Muscle of leg (tissue), 16 donors: ENCODE measurements at places on chromosomes 12 and 14. TPM values are rescaled to one million over a fixed set of nuclear protein-coding genes. Genes with fewer than 3 reads are reported as not detected.

DNA sequence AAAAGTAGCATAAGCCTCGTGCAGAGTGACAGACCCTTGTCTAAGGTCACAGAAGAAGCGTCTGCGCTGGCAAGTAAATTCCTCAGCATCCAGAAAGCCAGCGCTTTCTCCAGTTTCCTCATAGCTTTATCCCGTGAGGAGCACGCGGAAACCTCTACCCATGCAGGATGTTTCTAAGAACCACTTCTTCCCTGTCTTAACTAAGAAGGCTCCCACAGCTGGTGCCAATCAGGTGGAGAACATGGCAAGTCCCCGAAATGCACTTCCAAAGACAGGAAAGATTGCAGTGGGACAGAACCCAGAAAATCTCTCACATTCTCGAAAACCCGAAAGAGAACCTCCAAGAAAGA lies 968 bp upstream of the ARID4A start:
- no peak for DNase-seq

GRCh38 chr12:29530436-29530835 lies 33.0 kb upstream of the OVCH1 start:
- no peak for DNase-seq

ARHGEF40 gene
- 67.1 TPM for polyA plus RNA-seq

DNA sequence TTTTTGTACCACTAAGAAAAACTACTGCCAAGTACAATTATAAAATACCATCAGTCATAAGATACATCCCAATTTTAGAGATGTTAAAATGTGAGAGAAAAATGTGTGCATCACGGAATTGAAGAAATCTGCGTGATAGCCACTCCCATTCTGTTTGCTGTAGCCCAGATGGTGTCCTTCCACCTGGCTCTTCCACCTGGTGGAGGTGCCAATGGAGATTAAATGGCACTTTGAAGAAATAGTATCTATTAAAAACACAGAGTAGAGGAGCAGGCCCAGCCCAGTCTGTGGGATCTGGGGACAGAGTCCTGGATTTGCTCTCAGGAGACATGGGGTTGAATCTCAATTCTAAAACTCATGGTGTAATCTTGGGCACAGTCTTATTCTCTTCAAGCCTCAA lies 35.5 kb downstream of the TSPAN11 start:
- DNase-seq: no peak

DNA sequence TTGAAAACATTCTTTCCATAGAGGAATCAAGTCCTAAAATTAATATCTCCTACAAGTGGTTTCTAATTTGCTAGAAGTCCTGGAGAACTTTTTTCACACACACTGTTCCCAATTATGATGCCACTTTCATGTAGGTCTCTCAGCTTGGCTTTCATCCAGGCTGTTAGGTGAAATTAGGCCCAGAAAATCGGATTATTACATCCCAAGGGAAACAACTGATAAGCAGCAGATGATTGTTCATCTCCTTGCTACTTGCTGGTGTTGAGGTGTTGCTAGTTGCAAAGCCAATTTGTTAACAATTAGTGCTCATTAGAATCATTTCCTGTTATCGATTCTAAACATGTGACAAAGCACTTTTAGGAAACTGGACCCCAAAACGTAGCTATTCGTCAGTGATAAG lies 248.0 kb downstream of the PDZRN4 start:
- no peak for DNase-seq

- DNase-seq: no peak
Measured at GRCh38 chr14:74134484-74134883, 49.7 kb downstream of the LIN52 start.

DNA sequence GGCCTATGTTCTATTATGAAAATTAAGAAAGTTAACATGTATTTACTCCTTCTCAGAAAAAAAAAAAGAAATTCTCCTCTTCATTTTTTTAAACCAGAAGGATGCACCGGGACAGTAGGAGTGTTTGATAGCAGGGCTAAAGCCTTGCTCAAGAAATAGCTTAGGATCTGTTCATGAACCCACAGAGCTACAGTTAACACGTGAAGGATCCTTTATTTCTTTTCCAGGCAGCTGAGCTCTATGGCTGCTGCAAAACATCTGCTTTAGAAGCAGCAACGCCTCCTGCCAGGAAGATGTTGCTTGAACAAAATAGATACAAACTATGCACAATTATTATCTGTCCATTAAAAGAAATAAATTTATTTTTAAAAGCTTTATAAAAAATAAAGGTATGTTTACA lies 254.8 kb downstream of the PRKD1 start:
- peak; percentile 76 for DNase-seq

DNA sequence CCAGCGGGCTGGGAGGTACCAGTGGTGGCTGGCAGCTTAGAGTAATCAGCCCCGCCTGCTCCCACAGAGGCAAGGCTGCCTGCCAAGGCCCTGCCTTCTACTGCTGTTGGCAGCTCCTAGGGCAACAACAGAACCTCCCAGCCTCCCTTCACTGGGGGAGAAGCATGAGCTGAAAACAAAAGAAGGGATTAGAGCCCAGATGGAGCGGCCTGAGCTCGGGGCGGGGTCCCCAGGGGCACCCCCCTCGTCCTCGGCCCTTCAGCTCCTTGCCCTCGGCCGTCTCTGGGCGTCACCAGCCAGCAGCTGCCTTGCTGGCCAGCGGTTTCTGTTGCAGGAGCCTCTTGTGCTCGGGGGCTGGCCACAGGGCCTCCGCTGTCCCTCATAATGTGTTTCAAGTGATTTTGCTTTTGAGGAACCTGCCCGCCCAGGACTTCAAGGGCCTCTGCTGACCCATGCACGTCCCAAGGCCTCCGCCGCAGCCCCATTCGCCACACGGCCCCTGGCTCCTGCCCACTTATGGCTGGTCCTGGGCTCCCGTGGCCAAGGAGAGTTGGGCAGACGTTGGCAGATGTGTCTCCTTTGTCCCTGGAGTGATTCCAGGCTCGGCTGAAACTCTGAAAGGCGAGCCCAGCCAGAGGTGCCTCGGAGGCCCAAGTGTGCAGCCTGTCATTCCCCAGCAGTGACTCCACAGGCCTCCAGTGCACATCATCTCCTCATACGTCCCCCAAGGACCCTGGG lies 49.7 kb downstream of the PSMA6 start:
- peak; percentile 93 for DNase-seq

- DNase-seq: peak; percentile 41
Measured at GRCh38 chr14:100587763-100588411, 670 bp upstream of the BEGAIN start.

GRCh38 chr12:42564556-42564955 lies 25.0 kb downstream of the PRICKLE1 start:
- DNase-seq: no peak

DNA sequence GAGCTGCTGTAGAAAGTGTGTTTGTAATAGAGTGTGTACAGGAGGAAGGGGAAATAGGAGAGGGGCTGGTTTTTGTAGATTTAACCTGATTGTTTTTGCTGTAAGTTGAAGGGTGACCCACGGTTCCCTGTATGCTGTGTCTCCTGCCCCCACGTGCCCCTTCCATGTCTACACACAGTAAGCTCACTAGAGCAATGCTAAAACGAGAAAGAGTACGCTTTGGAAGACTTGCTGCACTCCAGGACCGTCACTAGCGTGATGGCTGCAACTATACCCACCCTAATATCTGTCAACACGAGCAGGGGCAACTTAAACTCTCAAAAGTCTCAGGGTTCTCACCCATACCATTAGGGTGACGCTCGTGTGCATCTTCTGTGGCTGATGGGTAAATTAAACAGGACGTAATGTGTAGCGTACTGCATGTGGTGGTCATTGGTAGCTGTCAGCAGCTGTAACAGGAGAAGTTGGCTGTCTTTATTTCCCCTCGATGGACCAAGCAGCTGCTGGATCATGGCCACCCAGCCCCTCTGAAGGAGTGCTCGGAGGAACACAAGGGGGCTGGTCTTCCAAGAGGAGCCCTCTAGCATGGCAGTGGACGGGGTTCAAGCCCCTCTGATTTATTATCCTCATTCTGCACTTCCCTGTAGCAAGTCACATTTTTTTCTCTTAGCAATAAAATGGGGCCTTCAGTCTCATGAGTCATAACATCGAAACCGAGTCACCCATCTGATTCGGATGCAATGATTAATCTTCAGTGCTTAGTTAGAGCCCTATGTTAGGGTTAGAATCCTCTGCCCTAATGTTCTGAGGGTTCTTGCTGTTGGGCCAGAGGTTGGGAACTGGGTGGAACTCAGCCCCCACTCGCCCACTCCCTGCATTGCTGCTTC lies 14.0 kb downstream of the CCND2 start:
- DNase-seq: peak; percentile 47

- no peak for DNase-seq
Measured at GRCh38 chr14:71168564-71169427, 261.5 kb downstream of the PCNX1 start.

DNAJC22 gene
- 0.02 TPM for polyA plus RNA-seq

DNA sequence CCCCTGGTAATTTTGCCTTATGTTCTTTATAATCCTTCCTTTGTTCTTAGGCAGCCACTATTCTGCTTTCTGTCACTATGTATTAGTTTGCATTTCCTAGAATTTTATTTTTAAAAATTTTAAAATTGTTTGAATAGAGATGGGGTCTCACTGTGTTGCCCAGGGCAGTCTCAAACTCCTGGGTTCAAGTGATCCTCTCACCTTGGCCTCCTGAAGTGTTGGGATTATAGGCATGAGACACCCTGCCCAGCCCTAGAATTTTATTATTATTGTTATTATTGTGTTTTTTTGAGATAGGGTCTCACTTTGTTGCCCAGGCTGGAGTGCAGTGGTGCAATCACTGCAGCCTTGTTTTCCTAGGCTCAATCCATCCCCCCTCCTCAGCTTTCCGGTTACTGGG lies 2.6 kb downstream of the PTPN11 start:
- no peak for DNase-seq

PLEKHG7 gene
- polyA plus RNA-seq: 0.53 TPM

DNA sequence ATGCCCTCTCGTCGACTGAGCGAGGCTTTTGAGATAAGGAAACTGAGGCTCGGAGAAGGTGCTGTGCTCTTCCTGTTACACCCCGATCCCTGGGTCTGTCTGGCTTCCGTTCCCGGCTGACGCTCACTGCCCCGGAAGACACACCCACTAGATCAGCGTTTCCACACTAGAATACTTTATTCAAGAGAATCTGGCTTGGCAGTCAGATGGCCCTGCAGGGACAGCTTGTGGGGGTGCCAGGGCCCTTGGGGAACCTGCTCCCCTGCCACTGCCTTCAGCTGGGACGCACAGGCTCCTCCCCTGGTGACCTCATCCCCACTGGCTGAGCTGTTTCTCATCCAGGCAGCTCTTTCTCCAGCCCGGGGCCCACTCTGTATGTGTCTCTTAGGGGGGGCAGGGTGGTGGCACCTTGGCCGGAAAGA lies 13.7 kb downstream of the PGF start:
- no peak for DNase-seq

- peak; percentile 39 for DNase-seq
Measured at GRCh38 chr14:65958664-65959562, 527.3 kb upstream of the CCDC196 start.

GNG2 gene
- polyA plus RNA-seq: 34.8 TPM

FGF23 gene
- polyA plus RNA-seq: 0.16 TPM

PMCH gene
- 0.38 TPM for polyA plus RNA-seq

DNA sequence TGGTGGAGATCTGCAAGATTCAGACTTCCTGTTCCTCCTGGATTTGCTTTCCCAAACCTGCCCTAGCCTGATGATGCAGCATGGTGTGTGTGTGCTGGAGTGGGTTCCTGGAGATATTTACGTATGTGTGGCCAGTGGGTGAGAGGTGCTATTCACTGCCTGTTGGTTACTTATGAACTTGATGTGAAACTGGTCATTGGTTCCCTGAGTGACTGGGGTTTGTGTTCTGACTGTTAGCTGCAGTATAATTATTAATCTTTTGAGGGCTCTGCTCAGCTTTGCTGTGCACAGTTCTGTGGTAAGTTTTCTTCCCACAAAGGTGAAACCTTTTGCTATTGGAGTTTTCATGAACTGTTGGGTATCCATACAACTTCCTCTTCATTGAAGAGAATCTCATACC lies 541.8 kb upstream of the FBXO33 start:
- no peak for DNase-seq

RFLNA gene
- 7.4 TPM for polyA plus RNA-seq

TTC8 gene
- polyA plus RNA-seq: 16.2 TPM

DNA sequence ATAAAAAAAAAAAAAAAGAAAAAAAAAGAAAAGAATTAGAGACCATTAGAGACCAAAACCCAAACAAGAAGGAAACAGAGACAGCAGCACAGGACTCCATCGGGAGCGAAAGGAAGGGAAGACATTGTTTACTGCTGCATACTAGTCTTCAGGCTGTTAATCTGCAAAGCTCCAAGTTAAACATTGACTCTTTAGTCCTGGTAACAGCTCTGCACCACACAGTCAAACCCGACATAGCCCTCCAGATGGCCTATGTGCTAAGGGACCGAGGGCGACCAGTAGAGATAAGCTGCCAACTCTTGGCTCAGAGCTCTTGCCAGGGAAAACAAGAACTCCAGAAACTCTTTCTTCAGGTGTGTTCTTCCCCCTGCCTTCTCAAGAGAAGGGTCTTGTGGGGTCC lies 7.8 kb downstream of the P2RX4 start:
- DNase-seq: no peak

ANP32D gene
- not detected for polyA plus RNA-seq

DNA sequence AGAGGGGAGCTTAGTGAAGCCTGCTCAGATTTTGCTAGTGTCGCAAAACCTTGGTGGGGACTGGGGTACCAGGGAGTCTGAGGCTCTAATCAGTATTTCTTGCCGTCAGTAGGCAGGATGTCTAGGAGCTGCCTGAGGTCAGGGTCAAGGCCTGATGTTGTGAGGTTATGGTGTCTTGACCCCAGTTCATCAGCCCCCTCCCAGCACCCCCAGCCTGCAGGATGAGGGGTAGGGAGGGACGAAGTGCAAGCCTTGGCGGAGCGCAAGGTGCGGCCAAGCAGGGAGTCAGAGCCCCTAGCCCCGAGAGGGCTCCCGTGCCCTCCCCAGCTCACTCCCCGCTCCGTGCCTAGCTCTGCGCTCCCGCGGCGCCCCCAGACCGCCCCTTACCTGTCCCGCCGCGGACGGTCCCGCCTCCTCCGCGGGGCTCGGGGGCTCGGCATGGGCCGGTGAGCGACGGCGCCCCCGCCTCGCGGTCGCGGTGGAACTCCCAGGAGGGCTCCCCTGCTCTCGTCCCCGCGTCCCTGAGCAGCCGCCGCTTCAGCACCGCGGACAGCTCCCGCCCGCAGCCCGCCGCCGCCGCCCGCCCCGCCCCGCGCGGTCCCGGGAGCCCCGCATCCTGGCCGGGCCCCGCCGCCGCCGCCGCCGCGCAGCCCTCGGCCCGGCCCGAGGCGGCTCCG lies 347 bp downstream of the SYNDIG1L start:
- DNase-seq: peak; percentile 40

DNA sequence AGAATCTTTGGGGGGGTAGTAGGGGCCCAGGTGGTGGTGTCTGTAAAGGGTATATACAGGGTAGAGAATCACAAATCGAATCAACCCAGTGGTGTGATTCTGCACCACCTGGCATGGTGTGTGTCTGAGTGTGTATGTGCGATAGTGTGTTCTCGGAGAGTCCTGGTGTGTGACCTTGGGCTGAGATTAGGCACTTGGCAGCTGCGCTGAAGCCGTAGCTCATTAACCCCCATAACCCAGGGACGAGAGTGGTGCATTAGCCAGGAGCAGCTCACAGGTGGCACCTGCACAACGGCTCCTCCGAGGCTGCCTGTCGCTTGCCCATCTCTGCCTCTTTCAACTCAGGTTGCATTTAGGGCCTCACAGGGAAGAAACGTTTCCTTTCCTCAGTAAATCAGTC lies 15.6 kb upstream of the TESC start:
- DNase-seq: no peak

CLEC9A gene
- polyA plus RNA-seq: 0.16 TPM
